ENCODE measurements at places on chromosomes 13 and 19. TPM values are rescaled to one million over a fixed set of nuclear protein-coding genes. Genes with fewer than 3 reads are reported as not detected.

Gene SULT2B1
- not detected for total RNA-seq

Gene ALOX5AP
- 21.3 TPM for total RNA-seq

Gene HDGFL2
- 43.5 TPM for total RNA-seq

Gene NTF4
- total RNA-seq, result not detected

Gene CYP4F2
- total RNA-seq, result 0.24 TPM

Gene TTYH1
- total RNA-seq, result not detected

Gene APLP1
- total RNA-seq, result 1.2 TPM

Gene METTL21C
- not detected for total RNA-seq

Gene CLEC17A
- 0.15 TPM for total RNA-seq

Gene NCR1
- total RNA-seq, result not detected

Gene AMER2
- total RNA-seq, result not detected

Gene SLC6A16
- total RNA-seq, result 0.77 TPM

Gene SMIM7
- 59.2 TPM for total RNA-seq

Gene CEACAM3
- not detected for total RNA-seq

Gene SYT3
- not detected for total RNA-seq

Measured in activated naive CD4-positive, alpha-beta T cell treated with anti-CD3 and anti-CD28 coated beads for 36 hours (primary cell).